ENCODE measurements at places on chromosomes 6 and 20.

DNA sequence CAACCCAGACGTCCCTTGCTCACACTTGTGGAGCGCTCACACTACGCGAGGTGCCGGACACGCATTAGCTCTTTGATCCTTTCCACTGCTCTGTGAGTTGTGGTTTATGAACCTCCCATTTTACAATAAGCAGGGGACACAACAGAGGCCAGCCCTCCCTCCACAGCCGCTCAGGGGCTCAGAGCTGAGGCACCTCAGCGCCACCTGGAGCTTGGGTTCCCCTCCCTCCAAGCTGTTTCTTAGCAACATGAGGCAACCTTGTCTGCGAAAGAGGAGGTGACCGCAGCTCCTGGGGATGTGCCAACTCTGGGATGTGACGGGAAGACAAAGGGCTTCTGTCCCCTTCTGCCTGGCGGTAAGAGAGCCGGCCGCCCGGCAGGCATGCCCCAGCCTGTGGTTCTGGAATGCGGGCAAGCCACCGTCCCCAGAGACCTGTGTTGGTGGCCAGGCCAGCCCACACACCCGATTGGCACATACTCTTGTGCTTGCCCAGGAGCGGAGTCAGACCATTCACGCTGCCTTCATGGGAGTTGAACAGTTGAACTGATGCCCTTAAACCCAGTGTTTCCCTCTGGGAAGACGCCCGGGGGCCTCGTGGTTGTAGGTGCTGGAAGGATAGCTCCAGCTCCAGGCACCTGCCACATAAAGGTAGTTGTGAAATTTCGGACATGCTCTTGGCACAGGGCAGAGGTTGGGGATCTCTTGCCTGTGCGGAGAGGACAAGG, 44.5 kb downstream of the RBM38 start:
- peak; percentile 67 for DNase-seq

DNA sequence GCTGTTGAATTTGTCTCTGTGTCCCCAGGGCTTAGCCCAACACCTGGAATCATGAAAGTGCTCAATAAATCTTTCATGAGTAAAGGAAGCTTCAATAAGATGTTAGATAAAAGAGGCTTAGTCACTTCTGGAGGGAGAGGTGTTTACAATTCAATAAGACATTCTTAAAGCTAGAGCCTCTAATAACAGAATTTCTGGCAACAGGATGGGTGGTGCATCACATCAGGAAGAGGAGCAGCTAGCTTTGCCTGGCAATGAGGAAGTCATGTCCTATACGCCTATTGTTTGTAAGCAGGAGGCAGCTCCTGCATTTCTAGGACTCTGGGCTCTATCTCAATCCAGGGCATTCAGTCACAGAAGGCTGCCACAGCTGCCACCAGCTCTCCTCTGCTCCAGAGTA, 638.5 kb downstream of the EPM2A start:
- DNase-seq: no peak

DNA sequence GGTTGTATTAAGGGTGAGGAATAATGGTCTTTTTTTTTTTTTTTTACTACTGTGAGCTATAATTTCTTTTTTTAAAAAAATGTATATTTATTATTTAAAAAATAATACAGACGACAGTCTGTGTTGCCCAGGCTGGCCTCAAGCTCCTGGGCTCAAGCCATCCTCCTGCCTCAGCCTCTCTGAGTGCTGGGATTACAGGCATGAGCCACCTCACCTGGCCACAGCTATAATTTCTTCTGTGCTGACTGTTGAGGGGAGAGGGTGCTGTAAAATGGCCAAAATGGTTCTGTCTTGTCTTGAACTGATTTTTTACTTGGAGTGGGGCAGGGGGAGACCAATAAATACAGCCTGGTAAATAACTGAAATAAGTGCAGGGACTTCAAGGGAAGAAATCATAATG, 3.6 kb downstream of the SRSF3 start:
- peak; percentile 13 for DNase-seq

DNA sequence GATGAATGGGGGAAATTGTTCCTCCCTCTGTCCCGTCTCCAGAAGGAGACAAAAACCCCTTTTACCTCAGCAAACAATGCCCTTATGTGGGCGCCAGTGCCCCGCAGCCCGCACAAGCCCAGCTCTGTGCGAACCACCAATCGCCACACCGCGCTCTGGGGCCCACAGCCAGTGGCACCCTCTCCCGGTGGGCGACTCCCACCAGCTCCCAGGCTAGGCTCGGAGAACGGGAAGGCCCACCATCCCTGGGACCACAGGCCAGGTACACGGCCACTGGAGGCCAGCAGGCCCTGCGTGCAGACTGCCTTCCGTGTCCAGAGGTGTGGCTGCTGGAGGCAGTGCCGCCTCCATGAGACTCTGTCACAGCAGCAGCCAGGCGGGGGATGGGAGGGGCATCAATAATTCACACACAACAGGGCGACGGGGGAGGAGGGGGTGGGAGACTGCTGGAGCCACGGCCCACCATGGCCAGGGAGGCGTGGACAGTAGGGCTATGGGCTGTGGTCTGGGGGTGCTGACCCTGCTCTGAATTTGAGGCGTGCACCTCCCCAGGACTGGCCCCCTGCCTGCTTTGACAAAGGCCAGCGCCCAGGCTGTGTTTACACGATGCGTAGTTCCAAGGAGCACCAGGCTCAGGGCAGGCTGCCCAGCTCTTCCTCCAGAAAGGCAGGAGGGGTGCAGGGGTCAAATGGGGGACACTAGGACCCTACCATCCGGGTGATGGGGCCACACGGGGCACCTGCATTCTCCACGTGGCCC, 105.7 kb downstream of the ASXL1 start:
- no peak for DNase-seq

DNA sequence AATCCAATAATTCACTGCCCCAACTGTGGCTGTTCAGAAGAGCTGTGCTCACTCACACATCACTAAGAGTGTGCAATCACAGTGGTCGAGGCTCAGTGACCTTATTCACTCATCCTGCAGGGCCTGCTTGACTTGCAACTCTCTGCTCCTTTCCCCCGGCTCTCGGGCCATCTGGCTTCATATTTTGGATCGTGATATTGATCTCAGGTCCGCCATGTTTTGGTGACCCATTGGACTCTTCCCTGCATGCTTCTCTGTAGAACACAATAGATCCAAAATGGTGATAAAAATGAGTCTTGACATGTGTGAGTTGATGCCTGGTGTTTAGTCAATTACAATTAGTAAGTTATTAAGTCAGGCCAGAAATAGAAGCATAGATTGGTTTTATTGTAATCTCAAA, 313.9 kb upstream of the SOX4 start:
- no peak for DNase-seq

- DNase-seq: no peak
These were observed 5.5 kb upstream of the EPB41L1 start for GRCh38 chr20:36149012-36149411.

- DNase-seq: no peak
These were observed 155.2 kb upstream of the KHDRBS2 start for GRCh38 chr6:62441182-62441581.

GRCh38 chr6:107679457-107679856, 144.7 kb downstream of the SCML4 start:
- DNase-seq: no peak

GRCh38 chr6:108955329-108955949, 107.2 kb downstream of the ARMC2 start:
- no peak for DNase-seq

DNA sequence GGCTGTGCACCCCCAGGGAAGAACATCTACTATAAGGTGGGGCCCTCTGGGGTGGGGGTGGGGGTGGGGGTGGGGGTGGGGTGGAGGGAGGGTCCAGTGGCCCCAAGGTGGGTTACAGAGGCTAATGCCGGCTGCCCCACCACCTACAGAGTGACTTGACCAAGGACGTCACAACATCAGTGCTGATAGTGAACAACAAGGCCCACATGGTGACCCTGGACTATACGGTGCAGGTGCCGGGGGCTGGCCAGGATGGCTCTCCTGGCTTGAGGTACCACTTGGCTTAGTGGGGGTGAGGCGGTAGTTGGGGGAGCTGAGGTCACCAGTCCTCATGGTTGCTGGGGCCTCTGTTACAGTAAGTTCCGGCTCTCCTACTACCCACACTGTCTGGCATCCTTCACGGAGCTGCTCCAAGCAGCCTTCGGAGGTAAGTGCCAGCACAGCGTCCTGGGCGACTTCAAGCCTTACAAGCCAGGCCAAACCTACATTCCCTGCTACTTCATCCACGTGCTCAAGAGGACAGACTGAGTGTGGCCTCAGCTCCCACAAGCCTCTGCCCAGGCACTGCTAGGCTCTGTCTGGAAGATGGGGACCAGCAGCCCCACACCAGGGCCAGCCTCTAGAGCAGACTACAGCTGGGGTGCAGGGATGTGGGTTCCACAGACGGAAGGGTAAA, 2.8 kb downstream of the GNMT start:
- DNase-seq: no peak

DNA sequence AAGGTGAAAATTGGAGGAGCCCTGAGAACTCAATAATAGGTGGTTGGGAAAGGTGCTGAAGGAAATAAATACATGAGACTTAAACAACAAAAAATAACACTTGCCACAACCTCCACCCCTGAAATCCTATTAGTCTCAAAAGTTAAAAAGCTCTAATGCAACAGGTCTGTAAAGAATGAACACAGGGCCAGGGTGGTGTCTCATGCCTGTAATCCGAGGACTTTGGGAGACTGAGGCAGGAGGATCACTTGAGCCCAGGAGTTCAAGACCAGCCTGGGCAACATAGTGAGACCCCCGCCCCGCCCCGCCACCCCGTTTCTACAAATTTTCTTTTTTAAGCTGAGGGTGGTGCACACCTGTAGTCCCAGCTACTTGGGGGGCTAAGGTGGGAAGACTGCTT, 1.1 kb upstream of the ZKSCAN8 start:
- no peak for DNase-seq

- DNase-seq: peak; percentile 43
These were observed 1.6 kb upstream of the UCKL1 start for GRCh38 chr20:63957690-63958441.

GRCh38 chr20:9112541-9113515, 43.9 kb downstream of the PLCB4 start:
- no peak for DNase-seq

GRCh38 chr6:129730477-129731165, 20.6 kb upstream of the ARHGAP18 start:
- DNase-seq: peak; percentile 50

DNA sequence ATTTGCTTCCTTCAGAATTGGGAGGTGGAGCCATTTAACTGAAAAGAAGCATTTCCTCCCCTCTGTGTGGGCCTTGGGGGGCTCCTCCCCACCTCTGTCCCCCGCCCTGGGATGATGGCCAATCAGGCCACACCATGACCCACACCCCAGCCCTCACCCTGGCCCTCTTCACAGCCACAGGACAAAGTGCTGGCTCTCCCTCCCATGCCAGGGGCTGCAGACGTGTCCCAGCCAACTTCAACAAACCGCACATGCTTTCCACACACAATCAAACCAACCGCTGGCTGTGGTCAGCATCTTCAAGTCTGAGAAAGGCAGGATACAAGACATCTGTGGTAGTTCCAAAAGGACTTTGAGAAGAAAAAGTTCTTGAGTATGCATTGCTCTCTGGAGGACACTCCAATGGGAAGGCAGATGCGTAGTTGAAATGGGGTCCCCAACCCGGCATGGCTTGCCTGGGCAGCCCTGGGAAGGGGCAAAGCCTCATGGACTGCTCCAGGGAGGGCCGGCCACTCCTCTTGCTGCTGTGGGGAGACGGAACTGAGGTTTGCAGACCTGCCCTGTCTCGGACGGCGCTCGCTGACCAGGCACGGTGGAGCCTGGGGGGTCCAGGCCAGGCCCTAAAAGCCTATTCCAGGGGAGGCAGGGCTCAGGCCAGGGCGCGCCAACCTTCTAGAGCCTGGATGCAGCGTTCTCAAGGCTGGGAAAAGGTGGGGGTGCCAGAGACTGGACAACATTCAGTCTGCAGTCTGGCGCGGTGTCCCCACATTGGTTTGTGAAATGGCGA, 12.2 kb downstream of the TTLL2 start:
- no peak for DNase-seq

- no peak for DNase-seq
These were observed 172.3 kb downstream of the TMEM242 start for GRCh38 chr6:157151029-157151428.

GRCh38 chr6:100464903-100465700, at the start of gene SIM1:
TSS of gene SIM1 (minus strand) at chr6:100464921. CDS start at chr6:100463468, 1,453 bp downstream.
- no peak for DNase-seq

DNA sequence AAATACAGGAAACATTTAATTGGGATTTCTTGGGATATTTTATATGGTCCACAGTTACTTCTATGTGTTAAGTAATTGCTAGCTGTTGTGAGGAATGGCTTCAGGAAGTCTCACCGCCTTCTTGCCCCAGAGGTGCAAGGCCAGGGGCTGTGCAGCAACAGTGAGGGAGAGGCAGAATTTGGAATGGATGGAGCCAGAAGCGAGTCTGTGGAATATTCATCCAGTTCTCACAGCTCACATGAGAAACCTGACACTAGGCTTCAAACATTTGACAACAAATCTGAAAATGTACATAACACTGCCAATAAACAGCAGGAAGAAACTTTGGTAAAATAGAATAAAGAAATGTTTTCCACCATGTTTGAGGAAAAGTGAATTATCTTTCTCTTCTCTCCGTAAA, 66.5 kb downstream of the GPR6 start:
- DNase-seq: no peak

GRCh38 chr20:44785768-44786167, 24.6 kb downstream of the RIMS4 start:
- DNase-seq: no peak

- DNase-seq: no peak
These were observed 73.0 kb upstream of the ENPP5 start for GRCh38 chr6:46243754-46244153.

DNA sequence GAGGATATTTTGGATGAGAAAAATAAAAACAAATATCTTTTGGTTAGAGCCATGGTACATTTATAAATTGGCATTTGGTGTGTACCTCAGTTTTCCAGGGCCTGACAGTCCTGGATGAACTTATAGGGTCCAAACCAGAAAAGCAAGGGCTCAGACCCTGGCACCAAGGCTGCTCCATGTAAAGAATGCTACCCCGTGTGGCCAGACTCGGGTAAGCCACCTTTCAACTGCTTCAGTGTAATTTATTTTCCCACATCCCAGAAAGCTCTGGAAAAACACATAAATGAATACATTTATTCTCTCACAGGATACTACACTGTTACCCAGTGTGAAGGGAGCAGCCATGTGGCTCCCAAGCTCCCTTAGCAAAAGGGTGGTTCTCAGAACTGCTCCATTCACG, 13.8 kb downstream of the MRPL14 start:
- DNase-seq: no peak

DNA sequence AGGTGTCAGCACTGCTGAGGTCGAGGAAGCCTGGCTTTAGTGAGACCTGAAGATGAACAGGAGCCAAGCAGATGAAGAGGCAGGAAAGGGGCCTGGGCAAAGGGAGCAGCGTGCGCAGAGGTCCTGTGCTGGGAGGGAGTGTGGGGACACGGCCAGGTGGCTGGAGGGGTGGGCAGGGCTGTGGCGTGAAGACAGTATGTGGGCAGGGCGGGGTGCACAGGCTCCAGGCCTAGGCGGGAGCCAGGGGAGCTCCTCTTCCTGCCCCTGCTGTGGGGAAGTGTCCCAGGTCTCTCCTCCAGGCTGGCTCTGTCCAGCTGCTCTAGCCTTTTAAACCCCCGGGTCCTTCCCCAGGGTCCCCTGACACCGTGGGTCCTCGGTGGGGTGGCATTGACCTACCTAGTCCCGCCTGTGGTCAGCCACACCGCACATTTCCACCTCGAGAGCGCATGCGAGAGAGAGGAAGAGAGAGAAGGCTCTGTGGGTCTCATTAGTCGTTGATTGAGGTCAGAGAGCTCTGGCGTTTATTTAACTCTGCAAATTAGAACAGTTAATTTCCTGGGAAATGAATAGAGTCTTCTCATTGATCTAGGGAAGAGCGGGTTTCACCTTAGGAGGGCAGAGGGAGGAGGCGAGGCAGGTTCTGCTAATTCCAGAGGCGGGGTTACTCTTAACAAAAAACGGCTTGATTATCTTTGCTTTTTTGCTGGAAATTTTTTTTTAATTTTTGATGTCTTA, 68.8 kb downstream of the CDH4 start:
- no peak for DNase-seq
